Stimulated activated CD4-positive, alpha-beta T cell treated with anti-CD3 and anti-CD28 coated beads, Interleukin-2, amount 100 ng/mL, for 4 hours (primary cell): ENCODE measurements at places on chromosomes 1 and 21.

- DNase-seq: no peak
Observed at GRCh38 chr1:173409613-173410012, 67.5 kb upstream of the PRDX6 start.

- no peak for DNase-seq
Observed at GRCh38 chr1:201260236-201260590, 23.1 kb upstream of the PKP1 start.

DNA sequence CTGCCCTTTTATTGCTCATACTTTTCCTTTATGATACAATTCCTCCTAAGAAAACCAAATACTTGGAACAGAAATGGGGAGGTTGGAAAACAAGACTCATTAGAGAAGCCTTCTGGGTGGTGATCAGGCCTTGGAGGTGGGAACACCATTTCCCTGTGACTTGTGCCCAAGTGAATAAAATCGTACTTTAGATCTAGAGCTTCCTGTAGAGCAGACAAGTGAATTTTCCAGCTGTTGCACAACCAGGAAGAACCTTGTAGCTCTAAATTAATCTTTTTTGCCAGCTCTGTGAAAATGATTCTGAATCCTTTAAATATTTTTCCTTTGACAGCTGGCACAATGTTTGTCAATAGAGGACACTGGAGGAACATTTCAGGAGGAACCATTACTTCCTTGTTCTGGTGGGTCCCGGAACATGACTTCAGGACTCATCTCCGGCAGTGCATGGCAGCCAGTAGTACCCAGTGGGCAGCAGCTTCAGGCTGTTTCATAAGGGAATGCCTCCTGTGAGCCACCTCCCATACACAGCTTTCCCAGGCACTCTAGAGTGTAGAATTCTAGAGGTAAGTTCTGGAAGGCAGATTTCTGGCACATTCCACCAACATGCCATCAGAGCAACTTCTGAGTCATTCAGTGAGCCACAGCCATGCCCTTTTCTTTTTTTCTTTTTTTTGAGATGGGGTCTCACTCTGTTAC lies 5.5 kb upstream of the SNAPIN start:
- DNase-seq: no peak

DNA sequence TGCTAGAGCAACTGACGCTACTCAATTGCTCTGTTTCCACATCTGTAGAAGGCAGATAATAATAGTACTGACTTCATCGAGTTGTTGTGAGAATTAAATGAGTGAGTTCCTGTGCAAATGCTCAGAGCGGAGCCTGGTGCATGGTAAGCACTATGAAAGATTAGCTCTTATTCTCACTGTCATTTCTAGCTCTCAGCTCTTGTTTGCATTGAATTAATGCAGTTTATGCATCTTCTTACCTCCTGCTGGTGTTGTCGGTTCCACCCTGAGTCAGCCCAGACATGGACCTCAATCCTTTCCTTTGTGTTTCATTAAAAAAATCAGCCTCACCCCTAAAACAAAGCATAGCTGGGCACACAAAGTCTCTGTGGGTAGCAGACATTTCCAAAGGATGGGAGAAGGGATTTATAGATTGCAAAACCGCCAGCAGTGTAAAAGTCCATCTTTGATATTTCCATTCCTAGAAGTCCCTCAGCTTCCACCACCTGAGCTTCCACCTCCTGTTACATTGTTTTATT lies 254.4 kb upstream of the CSF3R start:
- no peak for DNase-seq

DNA sequence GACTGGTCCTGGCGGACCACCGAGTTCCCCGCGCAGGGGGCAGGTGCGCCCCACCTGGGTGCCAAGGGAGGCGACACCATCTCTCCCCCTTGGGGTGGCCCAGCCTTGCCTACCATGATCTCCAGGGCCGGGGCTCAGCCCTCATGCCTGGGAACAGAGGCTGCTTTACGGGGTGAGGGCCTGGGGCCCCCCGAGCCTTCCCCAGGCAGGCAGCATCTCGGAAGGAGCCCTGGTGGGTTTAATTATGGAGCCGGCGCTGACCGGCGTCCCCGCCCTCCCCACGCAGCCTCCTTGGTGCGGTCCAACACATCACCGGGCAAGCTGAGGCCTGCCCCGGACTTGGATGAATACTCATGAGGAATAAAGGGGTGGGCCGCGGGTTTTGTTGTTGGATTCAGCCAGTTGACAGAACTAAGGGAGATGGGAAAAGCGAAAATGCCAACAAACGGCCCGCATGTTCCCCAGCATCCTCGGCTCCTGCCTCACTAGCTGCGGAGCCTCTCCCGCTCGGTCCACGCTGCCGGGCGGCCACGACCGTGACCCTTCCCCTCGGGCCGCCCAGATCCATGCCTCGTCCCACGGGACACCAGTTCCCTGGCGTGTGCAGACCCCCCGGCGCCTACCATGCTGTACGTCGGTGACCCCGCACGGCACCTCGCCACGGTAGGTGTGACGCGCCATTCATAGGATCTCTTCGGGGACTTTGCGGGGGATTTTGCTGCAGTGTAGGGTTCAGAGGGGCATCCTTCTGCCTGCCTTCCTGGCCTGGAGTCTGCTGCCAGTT lies 38.2 kb downstream of the TP73 start:
- DNase-seq: no peak

DNA sequence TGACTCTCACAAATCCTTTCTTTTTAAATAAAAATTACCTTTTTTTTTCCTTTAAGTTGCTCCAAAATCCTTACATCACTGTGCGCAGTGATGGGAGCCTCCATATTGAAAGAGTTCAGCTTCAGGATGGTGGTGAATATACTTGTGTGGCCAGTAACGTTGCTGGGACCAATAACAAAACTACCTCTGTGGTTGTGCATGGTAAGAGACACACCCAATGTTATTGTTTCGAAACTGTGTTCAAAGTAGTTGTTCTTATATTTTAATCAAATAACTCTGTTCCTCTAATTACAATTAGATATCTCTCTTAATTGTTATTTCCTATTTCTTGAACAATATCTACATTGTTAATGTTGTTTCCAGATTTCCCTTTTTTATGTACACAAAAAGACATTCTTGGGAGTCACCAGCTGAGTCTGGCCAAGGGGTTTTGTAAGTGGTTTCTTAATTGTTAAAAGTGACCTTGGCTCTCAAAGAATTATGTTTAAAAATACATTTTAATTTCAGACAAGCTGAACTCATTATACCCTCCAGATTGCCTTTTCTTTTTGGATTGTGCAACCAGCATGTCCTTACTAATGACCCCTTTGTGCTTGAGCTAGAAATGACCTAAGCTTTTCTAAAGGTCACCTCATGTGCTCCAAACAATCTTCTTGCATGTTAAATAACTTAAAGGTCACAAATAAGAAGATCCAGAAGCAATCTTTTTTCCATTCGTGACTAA lies 250.1 kb downstream of the HMCN1 start:
- no peak for DNase-seq

GRCh38 chr1:176880955-176881595 lies 283.4 kb downstream of the ASTN1 start:
- DNase-seq: no peak

DNA sequence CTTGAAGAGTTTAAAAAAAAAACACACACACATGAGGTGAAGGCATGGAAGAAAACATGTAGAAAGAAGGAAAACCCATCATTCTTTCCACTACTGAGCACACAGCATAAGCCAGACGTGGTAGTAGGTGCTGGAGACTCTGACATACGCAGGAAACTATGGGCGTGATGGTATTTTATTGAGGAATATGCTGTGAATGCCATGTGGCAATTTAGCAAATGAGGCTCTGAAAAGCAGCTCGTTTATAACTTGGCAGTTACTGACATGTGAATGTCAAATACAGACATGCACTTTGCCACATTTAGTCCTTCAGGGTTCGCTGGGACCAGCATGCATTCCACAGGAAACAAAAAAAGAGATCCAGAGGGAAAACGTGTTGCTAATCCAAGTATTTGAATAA lies 74.3 kb upstream of the IFNAR2 start:
- no peak for DNase-seq

GRCh38 chr1:162229549-162229948 lies 147.1 kb downstream of the SPATA46 start:
- DNase-seq: no peak

DNA sequence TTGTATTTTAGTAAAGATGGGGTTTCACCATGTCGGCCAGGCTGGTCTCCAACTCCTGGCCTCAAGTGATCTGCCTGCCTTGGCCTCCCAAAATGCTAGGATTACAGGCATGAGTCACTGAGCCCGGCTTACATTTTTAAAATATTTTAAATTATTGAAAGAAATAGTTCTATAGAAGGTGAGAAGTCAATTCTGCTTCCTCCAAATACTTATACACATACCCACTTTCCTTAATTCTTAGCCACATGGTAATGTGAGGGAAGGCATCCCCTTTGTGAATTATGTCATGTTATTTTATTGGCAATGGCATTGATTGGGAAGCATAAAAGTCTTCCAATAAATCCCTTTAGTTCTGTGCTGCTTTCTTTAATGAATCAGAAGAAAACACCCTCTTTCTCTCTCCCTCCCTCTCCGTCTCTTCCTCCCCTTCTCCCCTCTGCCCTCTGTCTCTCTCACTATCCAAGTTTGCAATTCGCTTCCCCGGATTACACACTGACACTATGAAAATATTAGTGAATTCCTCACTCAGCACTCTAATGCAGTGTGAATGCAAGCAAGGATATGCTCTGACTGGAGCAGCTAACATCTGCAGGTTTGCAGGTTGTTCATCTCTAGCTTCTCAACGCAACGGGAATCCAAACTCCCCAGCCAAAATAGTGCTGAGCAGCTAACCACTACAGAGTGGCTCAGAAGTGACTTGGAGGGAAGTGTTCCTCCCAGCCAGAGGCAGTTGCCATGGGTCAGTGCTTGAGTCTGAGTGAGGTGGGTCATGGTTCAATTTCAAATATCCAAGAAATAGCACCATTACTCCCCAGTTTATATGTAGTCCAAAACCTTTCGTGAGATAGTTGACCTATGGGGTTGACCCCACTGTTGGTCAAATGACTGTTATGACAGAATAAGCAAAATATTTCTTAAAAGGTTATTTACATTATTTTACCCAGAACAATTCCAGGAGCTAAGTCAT lies 77.8 kb upstream of the CD55 start:
- no peak for DNase-seq

DNA sequence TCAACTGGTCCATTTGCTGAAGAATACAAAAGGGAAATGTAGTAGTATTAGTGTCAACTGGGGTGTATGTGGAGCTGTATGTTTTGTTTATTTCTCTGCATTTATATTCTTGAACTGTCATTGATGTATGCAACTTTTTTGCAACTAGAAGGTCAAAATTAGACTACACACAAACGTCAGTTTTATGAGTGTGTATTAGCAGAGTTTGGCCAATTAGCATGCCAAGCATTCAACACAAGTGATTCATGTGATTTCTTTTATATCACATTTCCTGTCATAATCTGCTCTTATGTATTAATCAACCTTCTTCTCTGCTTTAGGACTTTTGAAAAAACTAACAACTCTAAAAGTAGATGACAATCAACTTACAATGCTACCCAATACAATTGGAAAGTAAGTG lies 211.1 kb downstream of the LRRC40 start:
- DNase-seq: no peak

- DNase-seq: no peak
Observed at GRCh38 chr1:22276396-22276748, 133.5 kb upstream of the WNT4 start.

DNA sequence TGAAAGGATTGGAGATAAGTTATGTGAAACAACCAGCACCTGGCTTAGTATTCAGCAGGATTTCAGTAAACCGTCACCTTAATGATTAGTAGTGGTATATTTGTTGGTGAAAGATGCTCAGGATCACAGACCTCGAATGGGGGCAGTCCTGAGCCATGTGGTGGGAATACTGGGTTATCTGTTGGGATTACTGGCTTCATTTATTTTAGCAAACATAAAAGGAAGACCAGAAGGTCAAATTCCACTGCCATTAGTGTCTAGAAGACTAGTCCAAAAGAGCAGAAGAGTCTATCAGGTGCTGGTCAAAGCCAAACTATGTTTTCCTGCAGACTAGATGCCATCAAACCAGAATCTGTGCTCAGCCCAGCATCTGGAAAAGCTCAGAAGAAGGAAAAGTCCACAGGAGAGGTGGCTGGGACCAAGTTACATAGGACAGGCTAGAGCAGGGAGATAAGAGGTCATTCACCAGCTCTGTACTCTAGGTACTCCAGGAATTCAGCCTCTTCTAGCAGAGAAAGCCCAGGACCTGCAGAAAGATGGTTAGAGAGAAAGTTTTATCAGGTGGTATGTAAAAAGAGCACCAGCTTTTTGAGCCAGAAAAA lies 343.4 kb downstream of the PLPP3 start:
- DNase-seq: no peak

- DNase-seq: peak; percentile 16
Observed at GRCh38 chr1:108897865-108898720, 21.3 kb downstream of the GPSM2 start.

- DNase-seq: no peak
Observed at GRCh38 chr1:97938285-97938642, 17.4 kb upstream of the DPYD start.

GRCh38 chr1:114078116-114078515 lies 75.6 kb downstream of the SYT6 start:
- DNase-seq: no peak

DNA sequence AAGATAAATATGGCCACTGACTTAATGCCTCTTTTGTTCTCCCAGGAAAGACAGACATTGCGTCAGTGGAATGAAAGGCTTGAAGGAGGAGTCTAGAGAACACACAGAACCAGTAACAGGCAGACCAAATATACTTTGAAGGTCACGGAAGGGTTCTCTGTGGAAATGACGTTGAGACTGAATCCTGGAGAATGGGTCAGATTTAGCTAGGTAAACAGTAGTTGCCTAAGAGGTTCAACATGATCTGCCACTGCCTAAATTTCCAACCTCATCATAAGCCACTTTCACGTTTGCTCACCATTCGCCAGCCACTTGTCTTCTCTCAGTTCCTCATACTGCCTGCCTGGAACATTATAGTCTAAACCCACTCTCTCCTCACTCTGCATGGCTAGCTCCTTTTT lies 20.5 kb downstream of the PLA2G4A start:
- DNase-seq: no peak

GRCh38 chr1:11725616-11726015 lies 10.3 kb upstream of the AGTRAP start:
- no peak for DNase-seq

- DNase-seq: no peak
Observed at GRCh38 chr21:46661642-46662366, 26.3 kb downstream of the PRMT2 start.

DNA sequence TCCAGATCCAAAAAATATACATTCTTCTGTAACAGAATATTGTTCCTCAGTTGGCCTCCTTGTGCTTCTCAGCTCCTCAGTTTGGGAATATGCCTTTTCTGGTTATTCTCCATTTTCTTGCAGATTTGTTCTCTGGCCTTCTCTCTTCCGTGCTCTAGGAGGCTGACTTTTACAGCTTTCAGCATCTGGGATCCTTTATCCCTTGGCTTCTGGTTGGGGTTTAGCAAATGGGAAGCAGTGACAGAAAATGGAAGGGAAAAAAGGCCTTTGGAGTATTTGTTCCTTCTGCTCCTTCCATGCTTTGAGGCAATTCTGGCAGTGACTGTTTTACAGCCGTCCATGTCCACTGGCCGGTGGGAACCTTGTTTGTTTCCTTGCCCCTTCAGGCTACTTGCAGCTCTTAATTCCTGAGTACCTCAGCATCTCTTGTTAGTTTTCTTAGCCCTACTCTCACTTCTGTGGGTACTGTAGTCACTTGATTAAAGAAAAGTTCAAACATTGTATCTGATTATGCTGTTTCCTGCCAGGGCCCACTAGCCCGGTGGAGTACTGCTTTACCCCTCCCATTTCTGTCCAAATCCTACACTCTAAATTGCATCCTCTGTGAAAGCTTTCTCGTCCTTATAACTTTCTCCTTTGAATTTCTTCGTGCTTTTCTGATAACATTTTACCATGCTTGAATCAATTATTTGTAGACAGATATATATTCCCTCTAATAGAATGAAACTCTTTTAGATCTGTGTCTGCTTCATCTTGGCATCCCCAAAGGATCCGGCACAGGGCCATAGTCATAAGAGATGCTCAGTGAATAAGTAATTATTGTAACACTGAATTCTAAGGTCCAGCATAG lies 118.2 kb downstream of the OSBPL9 start:
- no peak for DNase-seq
